ENCODE measurements at places on chromosomes 7 and 10. TPM values are rescaled to one million over a fixed set of nuclear protein-coding genes. Genes with fewer than 3 reads are reported as not detected.
A peak's percentile ranks its signal among the peaks of the same experiment; 100 is the strongest.

DNA sequence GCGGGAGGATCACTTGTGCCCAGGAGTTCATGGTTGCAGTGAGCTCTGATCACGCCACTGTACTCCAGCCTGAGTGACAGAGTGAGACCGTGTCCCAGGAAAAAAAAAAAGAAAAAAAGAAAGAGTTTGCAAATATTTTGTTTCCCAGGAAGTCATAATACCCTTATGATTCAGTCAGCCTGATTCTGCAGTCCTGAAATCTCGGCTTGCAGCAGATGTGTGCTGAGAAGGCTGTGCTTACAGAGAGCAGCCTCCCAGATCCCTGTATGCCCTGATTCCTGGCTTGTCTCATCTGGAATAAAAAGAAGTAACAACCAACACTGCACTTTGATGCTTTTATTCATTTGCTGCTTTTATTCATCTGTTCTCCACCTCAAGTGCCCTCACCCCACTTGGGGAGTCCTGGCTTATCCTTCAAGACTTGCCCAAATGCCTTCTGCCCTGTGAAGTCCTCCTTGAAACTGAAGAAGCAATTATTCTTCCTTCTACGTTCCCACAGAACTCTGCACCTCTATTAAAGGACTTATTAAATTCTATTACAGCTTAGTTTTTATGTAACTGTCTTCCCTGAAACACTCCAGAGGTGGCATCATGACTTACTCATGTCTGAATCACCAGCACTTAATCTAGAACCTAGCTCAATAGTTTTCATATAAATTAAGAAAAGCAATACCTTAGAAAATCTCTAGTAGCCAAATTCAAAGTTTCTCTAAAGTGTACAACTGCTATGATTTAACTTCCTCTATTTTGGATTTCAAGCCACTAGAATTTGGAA, 27.7 kb upstream of the BPGM start:
- H3K27me3 ChIP-seq = peaks cover 38% of the 10 kb centered on the region
- no peak for DNase-seq
- no peak overlapping the region for H3K4me3 ChIP-seq
- H3K27ac ChIP-seq = no peak overlapping the region

- DNase-seq = no peak
- no peaks in the 10 kb centered on the region for H3K36me3 ChIP-seq
- H3K4me1 ChIP-seq = no peaks in the 10 kb centered on the region
- H3K4me3 ChIP-seq = no peak overlapping the region
- no peak overlapping the region for H3K27ac ChIP-seq
Measured at GRCh38 chr7:16514271-16514670, 12.4 kb upstream of the LRRC72 start.

DNA sequence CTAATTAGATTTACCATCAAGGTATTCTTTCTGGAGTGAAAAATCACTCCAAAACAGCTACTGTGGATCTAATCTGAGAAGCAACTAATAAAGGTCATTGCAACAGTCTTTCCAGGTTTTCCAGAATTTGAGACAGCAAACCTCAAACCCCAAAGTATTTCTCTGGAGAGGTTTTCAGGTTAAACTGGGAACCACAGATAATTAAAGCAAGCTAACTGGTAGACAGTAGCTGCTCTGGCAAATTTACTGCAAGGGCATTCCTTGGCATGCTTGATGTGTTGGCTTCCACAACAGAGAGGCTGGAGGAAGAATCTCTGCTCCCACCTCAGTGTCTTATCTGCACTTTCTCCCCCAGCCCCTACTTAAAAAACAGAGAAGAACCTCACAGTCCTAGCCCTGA, 140.0 kb upstream of the NRBF2 start:
- peaks cover 48% of the 10 kb centered on the region for H3K27me3 ChIP-seq
- no peak overlapping the region for H3K27ac ChIP-seq
- H3K4me3 ChIP-seq = no peak overlapping the region
- H3K4me1 ChIP-seq = no peaks in the 10 kb centered on the region

GRCh38 chr7:20906801-20907453, 120.2 kb upstream of the SP8 start:
- H3K27me3 ChIP-seq = no peaks in the 10 kb centered on the region
- H3K4me3 ChIP-seq = no peak overlapping the region
- H3K27ac ChIP-seq = no peak overlapping the region
- no peaks in the 10 kb centered on the region for H3K4me1 ChIP-seq
- DNase-seq = no peak

DNA sequence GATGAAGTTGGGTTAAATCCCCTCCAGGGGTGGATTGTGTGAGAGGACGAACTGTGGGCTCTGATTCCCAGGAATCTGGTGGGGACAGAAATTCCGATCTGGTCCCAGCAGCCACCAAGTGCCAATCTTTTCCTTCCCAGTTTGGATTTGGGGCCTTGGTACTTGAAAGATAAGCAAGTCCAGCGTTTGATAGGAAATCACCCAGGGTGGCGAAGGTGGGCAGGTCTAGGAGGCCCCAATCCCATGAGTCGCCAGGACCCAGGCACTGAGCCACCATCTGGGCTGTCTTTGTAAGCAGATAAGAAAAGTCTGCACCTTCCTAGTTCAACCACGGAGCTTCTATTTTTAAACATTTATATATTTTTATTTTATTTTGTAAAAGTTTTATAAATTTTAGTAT, 122.6 kb upstream of the LSM8 start:
- H3K27ac ChIP-seq = no peak overlapping the region
- no peak overlapping the region for H3K4me3 ChIP-seq
- peaks cover 12% of the 10 kb centered on the region for H3K27me3 ChIP-seq
- DNase-seq = no peak
- peaks cover 2% of the 10 kb centered on the region for H3K36me3 ChIP-seq
- H3K4me1 ChIP-seq = no peaks in the 10 kb centered on the region

CHAT gene
- total RNA-seq = not detected

ADK gene
- 36.8 TPM for total RNA-seq

DNA sequence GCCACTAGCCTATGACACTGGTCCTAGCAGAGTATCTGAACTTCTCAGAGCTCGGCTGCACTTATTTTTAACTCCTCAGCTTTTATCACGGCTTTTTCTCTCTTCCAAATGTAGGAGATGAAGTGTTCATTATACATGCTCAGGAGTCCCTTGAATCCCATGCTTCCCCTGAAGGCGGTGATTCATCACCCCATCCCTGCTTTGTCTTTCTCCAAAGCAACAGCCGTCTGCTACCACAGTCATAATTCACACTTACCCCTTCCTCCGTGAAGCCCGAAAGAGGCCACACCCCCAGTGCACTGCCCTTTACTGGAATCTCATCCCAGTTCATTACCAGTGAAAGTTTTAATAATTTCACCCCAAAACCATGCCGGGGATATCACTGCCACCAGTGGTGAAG, 301.5 kb upstream of the SHH start:
- peaks cover 12% of the 10 kb centered on the region for H3K27me3 ChIP-seq
- no peaks in the 10 kb centered on the region for H3K4me1 ChIP-seq
- H3K27ac ChIP-seq = peak overlapping the region; percentile 12
- no peak overlapping the region for H3K4me3 ChIP-seq

Data from T-helper 17 cell (primary cell).